ENCODE measurements at places on chromosomes 2 and 18.

GRCh38 chr2:33784488-33784887, 185.4 kb upstream of the FAM98A start:
- DNase-seq: no peak

DNA sequence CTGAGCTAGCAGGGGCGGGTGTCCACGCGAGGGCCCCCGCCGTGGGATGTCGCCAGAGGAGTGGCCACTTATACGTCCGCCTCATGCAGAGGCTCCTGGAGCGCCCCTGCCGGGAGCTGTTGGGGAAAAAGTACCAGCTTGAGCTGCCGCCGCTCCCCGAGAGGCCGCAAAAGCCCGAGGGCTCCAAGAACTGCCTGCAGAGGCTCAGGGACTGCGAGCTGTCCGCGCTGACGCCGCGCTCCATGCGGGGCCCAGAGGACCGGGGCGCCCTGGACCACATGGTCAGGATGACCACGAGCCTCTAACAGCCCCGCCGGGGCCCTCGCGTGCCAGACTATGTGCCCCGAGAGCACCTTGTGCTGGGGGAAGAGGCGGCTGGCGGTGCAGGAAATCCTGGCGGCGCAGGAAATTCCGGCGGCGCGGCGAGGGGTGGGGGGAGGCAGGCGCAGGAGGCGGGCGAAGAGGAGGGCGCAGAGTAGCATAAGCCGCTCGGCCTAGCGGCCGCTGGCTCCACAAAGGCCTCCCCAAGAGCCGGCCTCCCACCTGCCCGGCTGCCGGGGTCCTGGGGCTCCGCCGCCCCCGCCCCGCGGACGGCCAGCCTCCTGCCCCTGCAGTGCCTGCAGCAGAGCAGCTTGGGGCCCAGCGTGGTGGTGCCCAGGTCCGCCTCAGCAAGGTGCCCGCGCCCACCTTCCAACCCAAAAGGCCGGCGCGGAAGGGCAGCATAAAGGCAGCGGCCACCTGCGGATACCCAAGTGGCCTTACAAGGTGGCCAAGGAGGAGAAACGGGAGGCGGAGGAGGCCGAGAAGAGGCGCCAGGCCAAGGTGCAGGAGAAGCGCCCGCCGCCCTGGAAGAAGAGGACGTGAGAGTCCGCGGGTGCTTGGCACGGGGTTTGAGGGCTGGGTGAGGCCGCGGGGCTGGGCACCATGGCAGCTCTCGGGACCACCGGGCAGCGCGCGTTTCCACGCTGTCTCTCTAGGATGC, 42.1 kb upstream of the TRIM43B start:
- no peak for DNase-seq

- no peak for DNase-seq
Observed at GRCh38 chr2:65485839-65486238, 53.4 kb upstream of the SPRED2 start.

GRCh38 chr18:44198612-44199284, 481.9 kb upstream of the SETBP1 start:
- DNase-seq: no peak

GRCh38 chr2:146826388-146826787, 1018.4 kb upstream of the ACVR2A start:
- no peak for DNase-seq

- no peak for DNase-seq
Observed at GRCh38 chr2:42297322-42297936, 63.6 kb downstream of the COX7A2L start.

DNA sequence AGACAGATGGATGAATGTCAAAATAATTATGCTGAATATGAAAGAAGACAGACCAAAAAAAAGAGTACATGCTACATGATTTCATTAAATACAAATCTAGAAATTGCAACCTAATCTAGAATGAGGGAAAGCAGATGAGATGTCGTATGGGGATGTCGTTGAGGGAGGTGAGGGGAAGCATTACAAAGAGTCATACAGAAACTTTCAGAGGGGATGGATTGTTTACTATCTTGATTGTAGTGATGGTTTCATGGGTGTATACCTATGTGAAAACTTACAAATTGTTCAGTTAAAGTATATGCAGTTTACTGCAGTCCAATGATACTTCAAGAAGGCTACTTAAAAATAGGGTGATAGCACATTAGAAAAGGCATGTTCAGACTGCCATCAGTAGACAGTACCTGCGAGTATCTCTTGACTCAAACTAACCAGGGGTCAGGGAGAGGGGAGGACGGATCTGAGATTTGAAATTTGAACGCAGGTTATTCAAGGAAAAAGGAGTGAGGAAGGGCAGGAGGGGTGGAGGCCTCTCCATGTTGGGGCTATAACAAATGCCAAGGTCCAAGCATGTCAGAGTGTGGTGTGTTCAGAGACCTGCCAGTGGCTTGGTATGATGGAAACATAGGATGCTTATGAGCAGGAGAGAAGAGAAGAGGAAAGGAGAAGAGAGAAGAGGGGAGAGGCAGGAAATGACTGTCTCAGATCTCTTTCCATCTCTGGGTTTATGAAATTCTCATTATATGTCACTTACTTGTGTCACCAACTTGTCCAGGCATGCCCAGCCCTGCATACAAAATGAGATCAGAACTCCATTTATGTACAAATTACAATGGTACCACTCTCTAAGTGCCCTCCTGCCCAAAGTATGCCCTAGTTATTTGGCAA, 257.3 kb upstream of the CXCR4 start:
- no peak for DNase-seq

- DNase-seq: no peak
Observed at GRCh38 chr2:237652181-237652580, 24.8 kb downstream of the LRRFIP1 start.

- no peak for DNase-seq
Observed at GRCh38 chr2:63876311-63876710, 34.6 kb downstream of the UGP2 start.

DNA sequence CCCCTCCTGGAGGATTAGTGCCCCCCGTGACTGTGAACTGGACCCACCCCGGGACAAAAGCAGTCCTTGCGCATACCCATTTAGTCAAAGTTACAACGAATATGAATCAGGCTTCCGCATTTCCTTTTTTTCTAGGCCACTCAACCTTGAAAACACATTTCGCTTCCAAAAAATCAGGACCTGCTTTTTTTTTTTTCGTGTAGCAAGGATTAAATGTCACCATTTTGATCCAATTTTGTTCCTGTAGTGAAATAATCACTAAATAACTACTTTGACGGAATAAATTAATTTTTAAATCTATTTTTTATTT, 464 bp upstream of the FTCDNL1 start:
- DNase-seq: no peak

- no peak for DNase-seq
Observed at GRCh38 chr2:71348302-71348701, 16.7 kb downstream of the ZNF638 start.

DNA sequence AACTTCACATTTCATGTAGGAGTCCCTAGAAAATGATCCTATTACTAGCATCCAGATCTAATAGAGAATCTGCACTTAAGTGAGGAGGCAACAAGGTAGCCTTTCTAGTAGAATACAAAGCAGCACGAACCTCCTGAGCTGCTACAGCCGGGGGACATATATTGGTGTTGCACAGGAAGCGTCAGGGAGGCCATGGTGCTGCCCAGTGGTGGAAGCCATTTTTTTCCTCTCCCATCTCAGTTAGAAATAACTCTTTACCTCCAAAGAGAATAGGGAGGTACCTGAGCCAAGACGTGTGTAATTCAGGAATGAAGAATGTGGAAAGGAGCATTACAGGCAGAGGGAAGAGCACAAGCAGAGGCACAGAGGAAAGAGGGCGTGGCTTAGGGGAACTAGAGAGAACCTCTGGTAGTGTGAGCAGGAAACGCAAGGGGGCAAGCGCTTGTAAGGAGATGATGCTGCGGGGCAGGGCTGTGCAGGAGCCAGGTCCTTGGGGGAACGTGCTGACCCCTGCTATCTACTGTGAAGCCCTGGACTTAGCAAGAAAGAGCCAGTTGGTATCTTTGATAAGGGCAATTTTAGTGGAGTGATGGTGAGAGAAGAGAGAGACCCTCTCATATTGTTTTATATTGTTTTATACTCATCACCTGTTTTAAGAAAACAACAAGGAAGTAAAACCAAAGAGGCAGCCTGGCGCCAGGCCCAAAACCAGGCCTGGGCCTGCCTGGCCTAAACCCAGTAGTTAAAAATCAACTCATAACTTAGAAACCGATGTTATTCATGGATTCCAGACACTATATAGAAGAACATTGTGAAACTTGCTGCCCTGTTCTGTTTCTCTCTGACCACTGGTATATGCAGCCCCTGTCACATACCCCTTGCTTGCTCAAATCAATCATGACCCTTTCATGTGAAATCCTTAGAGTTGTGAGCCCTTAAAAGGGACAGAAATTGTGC, 50.0 kb upstream of the TTC39C start:
- no peak for DNase-seq

DNA sequence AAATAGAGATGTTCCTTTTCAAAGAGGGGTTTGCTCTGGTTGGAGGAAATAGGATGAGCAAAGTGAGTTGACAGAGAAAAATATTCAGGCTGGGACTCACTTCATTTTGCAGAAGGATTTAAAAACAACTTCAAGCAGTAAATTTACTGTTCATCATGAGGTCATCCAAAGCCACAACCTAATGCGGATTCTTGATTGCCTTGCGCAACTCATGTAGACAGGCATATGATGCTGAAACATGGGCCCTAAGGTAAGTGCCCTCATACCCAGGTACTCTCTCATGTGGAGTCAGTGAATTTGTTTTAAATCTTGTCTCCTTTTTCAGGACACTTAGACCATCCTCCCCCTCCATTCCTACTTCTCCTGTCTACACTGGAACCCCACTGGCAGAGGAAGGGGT, 51.9 kb upstream of the LYPD1 start:
- DNase-seq: no peak

DNA sequence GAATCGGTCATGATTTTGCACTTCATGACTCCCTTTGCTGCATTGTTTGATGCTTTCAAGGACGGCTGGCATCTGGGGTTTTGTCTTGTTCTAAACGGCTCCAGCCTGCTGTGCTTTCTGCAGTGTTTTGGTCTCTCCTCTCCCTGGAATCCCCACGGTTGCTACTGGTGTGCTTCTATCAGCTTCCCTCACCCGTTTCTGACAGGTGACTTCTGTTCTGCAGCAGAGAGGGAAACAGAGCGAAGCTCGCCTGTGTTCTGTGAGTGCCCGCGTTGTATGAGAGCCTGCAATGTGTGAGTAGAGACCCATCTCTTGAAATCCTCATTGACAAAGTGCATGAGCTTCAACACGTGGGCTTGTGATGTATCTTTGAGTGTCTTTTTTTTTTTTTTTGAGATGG, 102.8 kb downstream of the DCDC2C start:
- no peak for DNase-seq

DNA sequence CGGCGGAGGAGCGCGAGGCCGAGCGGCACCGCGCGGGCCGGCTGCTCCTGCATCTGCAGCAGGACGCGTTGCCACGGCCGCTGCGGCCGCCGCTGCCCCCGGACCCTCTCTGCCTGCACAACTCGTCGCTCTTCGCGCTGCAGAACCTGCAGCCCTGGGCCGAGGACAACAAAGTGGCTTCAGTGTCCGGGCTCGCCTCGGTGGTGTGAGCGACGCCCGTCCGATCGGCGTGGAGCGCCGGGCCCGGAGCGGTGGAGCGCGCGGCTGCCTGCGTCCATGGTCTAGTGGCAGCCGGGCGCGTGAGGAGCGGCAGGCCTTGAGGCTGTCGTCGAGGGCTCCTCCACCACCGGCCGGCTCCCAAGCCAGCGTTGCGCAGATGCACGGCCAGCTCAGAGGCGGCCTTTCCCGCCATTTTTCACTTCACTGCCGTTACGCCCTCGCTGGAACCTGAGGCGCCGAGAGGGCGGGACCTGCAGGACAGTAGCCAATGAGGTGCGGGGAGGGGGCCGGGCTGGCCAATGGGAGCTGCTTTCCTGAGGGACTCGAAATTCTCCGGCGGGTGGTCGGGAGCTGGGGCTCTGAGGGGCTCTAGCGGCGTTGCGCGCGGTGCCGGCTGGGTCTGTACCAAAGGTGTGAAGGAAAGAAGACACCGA, 1.9 kb downstream of the TLX2 start:
- no peak for DNase-seq

- DNase-seq: no peak
Observed at GRCh38 chr2:63424329-63425078, 163.8 kb downstream of the WDPCP start.

DNA sequence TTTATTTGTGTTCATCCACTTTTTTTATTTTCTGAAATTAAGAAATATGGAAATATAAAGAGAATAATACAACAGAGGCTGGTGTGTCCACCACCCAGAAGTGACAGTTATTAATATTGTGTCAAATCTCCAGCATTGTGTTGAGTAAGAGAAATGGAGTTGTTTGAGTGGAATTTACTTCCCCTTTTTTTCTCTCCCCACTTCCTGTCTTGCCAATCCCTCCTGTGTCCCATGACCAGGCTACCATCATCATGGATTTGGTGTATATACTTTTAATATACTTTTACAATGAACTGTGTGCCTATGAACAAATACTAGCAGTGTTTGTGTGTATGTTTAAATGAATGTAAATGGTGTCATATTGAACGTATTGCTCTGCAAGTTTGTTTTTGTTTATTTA, 276.9 kb upstream of the SKOR2 start:
- DNase-seq: no peak

DNA sequence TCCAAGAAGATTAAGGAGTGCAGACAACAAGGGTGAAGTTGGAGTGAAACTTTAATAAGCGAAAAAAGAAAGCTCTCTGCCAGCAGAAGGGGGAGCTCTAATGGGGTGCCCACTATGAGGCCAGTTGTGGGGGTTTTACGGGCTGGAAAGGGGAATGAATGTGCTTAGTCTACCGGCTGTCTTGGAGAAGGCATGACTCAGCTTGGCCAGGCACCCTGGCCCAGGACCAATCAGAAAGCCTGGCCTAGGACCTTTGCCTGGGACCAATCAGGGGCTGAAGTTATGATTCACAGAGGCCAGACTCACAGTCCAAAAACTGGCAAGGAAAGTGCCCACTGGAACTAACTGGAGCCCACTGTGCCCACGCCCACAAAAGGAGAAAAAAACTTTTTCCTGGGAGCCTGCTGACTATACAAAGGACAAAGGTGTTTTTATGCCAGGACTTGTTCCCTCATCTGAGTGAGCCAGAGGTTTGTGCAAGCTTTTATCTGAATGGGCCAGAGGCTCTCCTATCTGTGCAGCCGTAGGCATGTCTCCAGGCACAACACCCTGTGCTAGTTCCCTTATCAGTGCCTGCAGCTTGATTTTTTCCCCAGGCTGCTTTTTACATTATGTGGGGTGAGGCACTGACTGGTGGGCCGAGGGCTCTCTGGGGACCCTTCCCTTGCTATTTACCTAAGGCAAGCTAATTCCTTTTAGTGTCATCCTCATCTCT, 18.6 kb downstream of the CMPK2 start:
- DNase-seq: no peak

- DNase-seq: no peak
Observed at GRCh38 chr2:181396256-181397123, 60.7 kb upstream of the ITGA4 start.
